ENCODE measurements at places on chromosomes 16 and 17. TPM values are rescaled to one million over a fixed set of nuclear protein-coding genes. Genes with fewer than 3 reads are reported as not detected.

The NTN1 gene
- 0.82 TPM for total RNA-seq

The FZD2 gene
- 4.5 TPM for total RNA-seq

The AANAT gene
- not detected for total RNA-seq

GRCh38 chr16:14155572-14156190, 84.6 kb downstream of the MRTFB start:
- no peak for DNase-seq

The TOM1L2 gene
- total RNA-seq, result 33.7 TPM

GRCh38 chr16:50323335-50324011, 45.3 kb downstream of the BRD7 start:
- no peak for DNase-seq

- DNase-seq, result no peak
These were observed 48.7 kb upstream of the GSE1 start for GRCh38 chr16:85564277-85565051.

The ZNF385C gene
- not detected for total RNA-seq

DNA sequence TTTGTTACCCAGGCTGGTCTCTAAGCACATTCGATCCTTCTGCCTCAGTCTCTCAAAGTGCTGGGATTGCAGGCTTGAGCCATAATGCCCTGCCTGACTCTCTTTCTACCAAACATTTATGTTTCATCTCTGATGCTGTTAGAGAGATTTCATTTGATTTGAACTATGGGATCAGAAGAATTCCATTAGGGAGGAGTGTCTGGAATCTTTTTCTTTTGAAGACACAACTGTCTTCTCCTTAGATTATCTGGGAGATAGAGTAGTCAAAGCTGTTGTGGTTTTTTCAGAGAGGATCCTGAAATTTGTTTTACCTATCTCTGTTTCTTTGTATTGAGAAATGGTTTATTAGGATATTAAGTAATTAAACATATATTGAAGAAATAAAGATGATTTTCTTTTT, 29.4 kb downstream of the WIPF2 start:
- DNase-seq, result no peak

DNA sequence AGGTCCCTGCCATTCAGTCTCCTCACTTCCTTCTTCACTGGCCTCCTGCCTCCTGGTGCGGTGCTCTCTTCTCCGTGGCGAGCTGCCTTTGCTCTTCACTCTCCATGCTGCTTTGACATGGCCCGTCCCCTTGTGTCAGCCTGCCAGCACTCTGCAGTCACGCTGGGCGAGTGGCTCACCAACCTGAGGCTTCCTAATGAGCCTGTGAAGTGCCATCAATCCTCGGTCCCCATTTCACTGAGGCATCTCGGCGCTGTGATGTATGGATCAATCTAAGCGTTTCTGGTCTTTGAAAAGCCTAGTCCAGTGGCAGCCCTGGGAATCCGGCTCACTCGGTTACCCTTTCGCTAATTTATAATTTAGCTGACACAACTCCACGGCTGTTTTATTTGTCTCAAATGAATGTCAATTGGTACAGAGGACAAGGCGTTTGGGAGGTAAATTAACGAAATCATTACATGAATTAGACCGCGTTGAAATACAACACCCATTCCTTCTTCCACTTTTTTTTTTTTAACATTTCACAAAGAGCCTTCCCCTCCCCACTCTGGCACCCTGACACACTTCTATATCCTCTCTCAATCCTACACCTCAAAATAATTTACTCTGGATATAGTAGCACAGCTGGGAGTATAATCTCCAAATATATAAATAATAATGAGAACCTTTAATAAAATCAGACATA, 610.7 kb downstream of the TMEM114 start:
- no peak for DNase-seq

DNA sequence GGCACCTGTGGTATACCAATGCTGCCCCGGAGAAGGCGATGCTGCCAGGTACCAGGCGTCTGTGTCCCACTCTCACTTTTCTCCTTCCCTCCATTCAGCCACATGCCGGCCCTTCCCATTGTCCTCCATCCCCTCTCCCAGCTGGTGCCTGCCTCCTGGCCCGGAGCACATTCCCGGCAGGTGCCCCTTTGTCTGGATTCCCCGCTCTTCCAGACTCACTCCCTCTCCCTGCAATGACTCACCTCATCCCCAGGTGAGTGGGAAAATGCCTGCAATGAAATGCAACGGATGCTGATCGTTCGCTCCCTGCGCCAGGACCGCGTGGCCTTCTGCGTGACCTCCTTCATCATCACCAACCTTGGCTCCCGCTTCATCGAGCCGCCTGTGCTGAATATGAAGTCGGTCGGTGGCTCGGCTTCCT, 10.4 kb upstream of the KDM6B start:
- no peak for DNase-seq

The RND2 gene
- 0.18 TPM for total RNA-seq

The CCL7 gene
- total RNA-seq, result not detected

DNA sequence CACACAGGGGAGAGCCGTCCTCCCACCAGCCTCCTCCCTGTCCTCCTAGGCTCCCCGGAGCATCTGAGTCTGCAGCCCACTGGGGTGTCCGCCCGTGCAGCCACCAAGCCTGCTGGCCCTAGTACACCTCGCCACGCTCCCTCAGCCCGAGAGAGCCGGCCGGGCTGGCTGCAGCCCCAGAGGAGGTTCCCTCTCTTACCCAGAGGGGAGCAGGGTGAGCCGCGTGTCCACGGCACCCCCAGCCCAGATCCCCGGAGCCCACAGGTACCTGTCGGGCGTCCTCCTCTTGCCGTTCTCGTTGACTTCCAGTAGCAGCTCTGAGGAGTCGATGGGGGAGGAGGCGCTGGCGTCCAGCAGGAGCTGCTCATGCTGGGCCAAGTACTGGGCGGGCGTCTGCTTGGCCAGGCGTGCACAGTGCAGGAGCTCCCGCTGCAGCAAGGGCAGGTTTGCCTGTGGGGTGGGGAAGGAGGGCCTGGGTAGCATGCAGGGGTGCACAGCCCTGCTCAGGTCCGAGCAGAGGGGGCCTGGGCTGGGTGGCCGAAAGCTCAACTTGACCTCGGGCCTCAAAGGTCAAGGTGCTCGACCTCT, 19.3 kb upstream of the PABPN1L start:
- DNase-seq, result no peak

The ASIC2 gene
- 4.6 TPM for total RNA-seq

DNA sequence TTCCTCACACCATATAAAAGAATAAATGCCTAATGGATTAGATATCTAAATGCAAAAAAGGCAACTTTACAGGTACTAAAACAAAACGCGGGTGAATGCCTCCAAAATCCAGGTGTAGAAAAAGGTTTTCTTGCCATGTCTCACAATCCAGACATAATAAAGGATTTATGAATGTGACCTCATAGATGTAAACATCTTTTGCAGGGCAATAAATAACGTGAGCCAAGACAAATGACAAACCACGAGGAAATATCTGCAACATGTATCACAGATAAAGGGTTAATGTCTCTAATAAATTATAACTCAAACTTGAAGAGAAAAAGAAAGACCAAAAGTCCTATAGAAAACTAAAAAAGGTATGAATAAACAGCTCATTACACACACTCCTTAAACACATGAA, 180.7 kb downstream of the PARN start:
- no peak for DNase-seq

The ZNF785 gene
- 5.8 TPM for total RNA-seq

GRCh38 chr16:4081047-4081446, 35.2 kb downstream of the ADCY9 start:
- DNase-seq, result no peak

The TPSD1 gene
- total RNA-seq, result not detected

DNA sequence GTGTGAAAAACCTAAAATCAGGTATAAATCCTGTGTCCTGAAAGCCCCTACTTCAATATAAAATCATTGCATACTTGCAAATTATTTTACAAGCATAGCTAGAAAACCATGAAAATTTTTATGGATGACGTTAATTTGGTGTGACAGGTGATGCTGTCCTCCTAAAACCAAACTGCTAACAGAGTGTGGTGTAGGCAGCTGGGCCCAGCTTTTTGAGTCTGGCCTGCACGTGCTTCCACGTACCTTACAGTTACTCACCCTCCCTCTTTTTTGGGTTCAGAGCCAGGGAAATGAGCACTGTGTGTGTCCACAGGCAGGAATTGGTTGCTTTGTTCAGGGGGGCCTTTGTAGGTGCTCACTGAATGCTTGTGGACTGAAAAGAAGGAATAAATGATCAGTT, 36.4 kb downstream of the CLEC16A start:
- no peak for DNase-seq

DNA sequence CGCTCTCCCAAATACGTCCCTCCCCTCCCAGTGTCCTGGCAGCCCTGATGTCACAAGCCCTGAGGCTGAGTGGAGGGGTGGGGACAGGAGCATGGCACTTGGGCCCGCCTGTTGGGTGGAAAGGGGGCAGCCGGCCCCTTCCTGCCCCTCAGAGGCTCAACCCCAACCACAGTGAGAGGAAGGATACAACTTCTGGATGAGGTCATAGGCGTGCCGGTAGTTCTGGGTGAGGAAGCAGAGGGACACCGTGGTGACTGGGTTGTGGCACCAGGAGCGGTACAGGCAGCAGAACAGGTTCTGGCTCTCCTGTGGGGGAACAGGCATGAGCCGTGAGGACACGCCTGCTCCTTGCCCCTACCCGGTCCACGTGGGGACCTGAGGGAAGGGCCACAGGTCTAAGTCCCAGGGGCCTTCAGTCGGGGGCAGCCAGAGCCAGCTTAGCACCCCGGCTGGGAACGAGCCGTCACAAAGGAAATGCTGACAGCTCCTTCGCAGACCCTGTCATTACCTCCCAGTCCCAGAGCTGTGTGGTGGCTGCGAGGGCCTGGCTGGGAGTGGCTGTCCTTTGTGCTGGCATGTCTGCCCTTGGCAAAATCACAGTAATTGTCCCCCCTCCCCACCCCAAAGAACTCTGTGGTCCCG, 11.2 kb upstream of the MTSS2 start:
- DNase-seq, result no peak

GRCh38 chr17:55416000-55416399, 5.6 kb downstream of the MMD start:
- DNase-seq, result no peak

GRCh38 chr16:66603537-66604375, 748 bp upstream of the CMTM3 start:
- no peak for DNase-seq

The SULT1A4 gene
- total RNA-seq, result 5.5 TPM

DNA sequence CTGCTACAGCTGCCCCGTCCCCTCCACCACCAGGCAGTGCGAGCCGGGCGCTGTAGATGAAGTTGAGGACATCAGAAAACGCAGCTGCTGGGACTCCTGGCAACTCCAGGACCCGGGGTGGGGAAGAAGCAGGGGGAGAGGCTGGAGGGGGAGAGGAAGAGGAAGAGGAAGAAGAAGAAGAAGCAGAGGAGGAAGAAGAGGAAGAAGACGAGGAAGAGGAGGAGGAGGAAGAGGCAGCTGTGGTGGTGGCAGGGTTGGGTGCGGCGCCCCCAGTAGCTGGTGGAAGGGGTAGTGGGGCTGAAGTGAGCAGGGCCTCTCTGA, 13.2 kb downstream of the ZBTB4 start:
- DNase-seq, result no peak

The RCVRN gene
- not detected for total RNA-seq

The KRT15 gene
- 11.4 TPM for total RNA-seq

The MSLN gene
- 2.1 TPM for total RNA-seq

GRCh38 chr16:764848-765487, 4.4 kb downstream of the MSLN start:
- DNase-seq, result no peak

The EPN3 gene
- 0.23 TPM for total RNA-seq
